ENCODE measurements at places on chromosomes 6 and 20.
A peak's percentile ranks its signal among the peaks of the same experiment; 100 is the strongest.

- no peak for DNase-seq
These were observed 16.5 kb downstream of the MTHFD1L start for GRCh38 chr6:150881911-150882481.

DNA sequence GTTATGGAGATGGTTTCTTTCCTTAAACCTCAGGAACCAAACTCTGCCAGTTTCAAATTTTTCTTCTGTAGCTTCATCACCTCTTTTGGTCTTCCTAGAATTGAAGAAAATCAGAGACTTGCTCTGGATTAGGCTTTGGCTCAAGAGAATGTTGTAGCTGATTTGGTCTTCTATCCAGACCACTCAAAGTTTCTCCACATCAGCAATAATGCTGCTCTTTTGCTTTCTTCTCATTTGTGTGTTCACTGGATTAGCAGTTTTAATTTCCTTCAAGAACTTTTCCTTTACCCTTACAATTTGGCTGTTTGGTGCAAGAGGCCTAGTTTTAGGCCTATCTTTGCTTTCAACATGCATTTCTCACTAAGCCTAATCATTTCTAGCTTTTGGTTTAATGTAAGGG is 78.1 kb upstream of the PLCB4 start:
- DNase-seq: no peak

DNA sequence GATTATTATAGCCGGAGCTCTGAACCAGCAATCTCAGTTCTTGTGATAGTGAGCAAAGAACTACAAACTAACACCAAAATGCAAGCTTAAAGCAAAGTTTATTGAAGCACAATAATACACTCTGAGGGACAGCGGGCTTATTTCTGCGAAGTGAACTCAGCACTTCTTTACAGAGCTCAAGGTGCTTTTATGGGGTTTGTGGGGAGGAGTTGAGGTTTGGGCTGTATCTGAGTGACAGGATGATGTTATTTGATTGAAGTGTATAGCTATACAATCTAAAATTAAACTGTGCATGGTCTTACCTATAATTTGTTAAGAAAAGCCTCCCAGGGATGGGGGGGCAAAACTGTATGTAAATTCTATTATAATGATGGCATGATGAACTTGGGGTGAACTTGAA is 1.0 kb upstream of the HFE start:
- no peak for DNase-seq

DNA sequence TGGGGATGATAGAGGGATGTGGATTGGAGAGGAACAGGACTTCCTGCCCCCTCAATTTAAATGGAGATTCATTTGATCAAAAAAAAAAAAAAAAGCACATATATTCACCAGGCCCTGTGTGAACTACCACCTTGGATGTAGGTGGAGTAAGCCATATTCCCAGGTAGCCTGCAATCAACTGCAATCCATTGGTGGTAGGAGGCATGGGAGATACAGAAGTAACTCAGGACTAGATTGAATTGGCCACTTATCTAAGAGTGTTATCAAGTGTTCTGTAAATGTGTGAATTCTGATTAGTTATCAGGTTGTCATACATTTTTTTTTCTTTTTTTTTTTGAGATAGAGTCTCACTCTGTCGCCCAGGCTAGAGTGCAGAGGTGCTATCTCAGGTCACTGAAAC is 124.1 kb upstream of the ESR1 start:
- no peak for DNase-seq

DNA sequence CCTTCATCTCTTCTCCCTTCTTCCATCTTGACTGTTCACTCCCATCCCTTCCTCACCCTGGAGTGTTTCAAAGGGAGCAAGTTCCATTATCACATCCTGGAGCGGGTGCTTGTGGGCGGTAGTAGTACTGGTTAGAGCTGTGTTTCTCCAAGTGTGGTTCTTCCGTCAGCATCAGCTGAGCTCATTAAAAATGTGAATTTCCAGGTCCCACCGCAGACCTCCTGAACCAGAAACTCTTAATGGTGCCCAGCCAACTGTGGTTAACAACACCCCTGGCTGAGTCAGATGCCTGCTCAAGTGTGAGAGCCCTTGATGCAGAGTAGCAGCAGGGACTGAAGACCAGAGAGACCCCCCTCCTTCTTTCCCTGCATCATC is 24.4 kb downstream of the ANGPT4 start:
- DNase-seq: no peak

- no peak for DNase-seq
These were observed 20.1 kb downstream of the HLA-DMB start for GRCh38 chr6:32920715-32921114.

GRCh38 chr6:154732538-154733182 is 556 bp upstream of the SCAF8 start:
- DNase-seq: no peak

GRCh38 chr20:57106692-57107091 is 159.7 kb downstream of the BMP7 start:
- no peak for DNase-seq

DNA sequence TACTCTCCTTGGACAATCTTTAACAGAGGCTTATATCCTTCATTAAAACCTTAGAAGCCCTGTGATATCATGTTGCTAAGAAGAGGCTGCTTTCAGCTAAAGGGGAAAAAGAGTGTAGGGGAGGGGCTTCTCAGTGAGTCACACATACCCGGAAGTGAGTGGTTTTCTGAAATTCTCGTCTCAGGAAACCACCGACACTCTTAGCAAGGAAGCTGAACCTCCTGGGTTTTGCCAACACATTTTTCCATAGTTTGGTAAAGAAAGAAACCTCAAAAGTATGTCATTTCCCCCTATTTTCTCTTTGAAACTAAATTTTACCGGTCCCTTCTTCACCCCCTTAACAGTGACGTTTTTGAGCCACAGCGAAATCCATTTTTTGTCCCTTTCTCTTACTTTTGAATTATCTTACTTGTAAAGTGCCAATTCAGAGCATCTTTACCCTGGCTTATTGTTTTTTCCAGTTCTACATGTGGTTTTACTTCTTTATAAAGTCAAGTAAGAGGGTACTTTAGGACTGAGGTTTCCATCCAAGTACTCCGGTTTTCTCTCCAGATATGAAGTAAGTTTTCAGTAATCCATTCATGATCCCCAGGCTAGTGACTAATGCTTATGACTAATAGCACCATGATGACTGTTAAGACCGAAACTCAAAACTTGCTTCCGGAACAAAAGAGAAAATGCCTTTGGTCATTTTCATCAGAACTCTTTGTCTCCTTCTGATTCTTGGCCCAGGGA is 219.3 kb downstream of the ARHGAP18 start:
- peak; percentile 65 for DNase-seq

GRCh38 chr6:116387374-116387773 is 16.6 kb downstream of the DSE start:
- DNase-seq: no peak

DNA sequence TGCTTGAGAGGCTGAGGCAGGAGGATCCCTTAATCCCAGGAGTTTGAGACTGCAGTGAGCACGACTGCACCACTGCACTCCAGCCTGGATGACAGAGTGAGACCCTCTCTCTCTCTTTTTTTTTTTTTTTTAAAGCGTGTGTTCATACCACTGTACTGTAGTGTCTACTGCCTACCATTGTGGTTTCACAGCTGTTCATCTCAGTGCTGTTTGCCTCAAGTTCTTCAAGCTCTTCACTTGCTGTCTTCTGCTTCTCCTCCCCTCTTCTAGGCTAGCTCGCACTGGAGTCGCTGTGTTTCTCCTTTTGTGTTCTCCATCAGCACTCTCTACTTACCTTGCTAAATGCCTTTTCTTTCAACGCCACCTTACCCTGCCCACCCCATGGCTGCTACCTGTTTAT is 7.4 kb downstream of the FOXO3 start:
- no peak for DNase-seq

DNA sequence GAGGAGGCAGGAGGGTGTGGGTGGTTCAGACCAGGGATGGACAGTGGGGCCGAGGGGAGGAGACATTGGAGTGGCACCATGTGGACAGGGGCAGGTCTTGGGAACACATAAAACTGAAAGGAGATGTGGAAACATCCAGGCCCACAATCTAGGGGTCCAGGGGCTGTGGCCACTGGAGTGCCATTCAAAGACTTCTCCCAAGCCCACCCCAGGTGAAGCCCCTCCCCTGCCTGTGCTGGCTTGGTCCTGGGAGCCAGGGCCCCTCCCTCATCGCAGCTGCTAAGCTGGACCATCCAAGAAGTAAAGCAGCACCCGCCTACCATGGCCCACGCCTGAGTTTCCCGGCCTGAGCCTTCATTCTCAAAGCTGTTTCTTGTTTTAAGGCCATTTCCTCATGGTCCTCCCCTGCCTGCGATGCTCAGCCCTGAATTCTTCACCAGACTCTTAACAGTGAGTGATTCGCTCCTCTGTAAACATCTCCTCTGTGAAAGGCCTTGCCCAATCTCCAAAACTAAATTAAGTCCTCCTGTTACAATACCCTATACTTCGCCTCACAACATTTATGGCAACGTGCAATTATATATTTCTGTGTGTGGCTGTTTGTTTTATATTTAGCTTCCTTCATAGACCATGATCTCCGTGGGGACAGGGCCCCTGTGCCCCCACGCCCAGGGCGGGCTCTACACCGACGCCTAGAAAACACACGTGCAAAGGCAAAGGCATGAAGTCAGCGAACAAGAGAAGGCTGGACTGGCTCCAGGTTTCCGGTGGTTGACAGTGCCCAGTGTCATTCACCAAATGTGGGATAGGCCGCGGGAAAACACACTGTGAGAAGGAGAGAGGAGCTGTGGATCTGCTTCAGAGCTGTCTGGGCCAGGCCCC is 267.8 kb downstream of the ERMARD start:
- DNase-seq: no peak

DNA sequence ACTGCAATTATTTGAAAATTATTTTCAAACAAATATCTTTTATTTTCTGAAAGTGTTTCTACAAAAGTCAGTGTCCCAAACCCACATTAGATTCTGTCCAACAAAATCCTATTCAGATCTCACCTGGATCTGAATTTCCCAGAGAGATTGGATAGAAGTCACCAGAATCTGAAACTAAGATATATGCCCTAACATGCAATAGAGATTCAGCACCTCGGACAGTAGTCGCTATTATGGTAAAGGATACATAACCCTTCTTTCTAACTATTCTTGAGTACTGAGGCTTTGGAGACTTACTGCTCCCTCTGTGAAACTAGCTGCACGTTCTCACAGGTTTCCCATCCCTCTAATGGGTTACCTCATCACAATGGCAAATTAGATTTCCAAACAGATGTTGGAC is 151.4 kb downstream of the ID4 start:
- DNase-seq: no peak

GRCh38 chr20:2301164-2301622 is 5.4 kb downstream of the TGM3 start:
- DNase-seq: no peak

DNA sequence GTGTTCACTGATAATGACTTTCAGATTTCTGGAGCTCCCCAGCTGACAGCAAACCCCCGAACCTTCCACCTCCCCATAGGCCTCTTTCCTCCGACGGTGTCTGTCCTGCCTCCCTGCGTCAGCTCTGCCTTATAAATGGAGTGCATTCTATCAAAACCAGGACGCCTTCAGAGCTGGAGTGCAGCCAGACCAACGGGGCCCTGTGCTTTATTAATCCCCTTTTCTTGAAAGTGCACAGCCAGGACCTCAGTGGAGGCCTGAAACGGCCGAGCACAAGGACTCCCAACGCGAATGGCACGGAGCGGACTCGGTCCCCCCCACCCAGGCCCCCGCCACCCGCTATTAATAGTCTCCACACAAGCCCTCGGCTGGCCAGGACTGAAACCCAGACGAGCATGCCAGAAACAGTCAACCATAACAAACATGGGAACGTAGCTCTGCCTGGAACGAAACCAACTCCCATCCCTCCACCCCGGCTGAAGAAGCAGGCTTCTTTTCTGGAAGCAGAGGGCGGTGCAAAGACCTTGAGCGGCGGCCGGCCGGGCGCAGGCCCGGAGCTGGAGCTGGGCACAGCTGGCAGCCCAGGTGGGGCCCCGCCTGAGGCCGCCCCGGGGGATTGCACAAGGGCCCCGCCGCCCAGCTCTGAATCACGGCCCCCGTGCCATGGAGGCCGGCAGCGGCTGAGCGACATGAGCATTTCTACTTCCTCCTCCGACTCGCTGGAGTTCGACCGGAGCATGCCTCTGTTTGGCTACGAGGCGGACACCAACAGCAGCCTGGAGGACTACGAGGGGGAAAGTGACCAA is 42.3 kb upstream of the NAA20 start:
- no peak for DNase-seq

- DNase-seq: no peak
These were observed 16.9 kb downstream of the USP49 start for GRCh38 chr6:41878246-41878645.

GRCh38 chr20:38905375-38905774 is 20.8 kb upstream of the FAM83D start:
- no peak for DNase-seq

DNA sequence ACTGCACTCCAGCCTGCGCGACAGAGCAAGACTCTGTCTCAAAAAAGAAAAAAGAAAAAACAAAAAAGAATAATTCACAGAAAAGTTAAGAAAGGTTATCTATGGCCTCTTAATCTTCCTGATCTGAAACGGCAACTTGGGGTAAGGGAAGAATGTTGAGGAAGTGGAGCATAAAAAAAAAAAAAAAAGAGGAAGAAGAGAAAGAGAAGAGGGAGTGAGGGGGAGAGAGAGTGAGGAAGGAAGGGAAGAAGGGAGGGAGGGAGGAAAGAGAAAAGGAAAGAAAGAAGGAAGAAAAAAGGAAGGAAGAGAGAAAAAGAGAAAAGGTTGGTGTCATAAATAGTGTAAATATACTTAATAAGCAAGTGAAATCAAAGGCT is 68.9 kb upstream of the NCOA3 start:
- DNase-seq: no peak

DNA sequence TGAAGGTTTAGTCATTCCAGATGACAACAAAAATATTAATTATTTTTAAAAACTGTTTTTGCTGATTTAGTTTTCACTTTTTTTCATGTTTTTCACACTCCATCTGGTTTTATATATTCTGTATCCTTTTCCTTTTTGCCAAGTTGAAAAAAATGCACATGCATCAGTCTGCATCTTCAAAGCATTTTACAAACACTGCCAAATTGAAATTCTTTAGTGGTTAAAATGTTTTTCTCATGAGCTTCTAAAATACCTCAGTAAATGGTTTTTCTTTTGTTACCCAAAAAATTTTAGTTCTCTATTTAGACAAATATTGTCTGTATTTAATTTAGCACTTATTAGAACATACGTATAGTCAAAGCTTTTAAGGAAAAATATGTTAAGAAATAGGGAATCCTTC is 386.9 kb upstream of the HSF2 start:
- DNase-seq: no peak
